ENCODE measurements at places on chromosomes 1 and 21.
A peak's percentile ranks its signal among the peaks of the same experiment; 100 is the strongest.

DNA sequence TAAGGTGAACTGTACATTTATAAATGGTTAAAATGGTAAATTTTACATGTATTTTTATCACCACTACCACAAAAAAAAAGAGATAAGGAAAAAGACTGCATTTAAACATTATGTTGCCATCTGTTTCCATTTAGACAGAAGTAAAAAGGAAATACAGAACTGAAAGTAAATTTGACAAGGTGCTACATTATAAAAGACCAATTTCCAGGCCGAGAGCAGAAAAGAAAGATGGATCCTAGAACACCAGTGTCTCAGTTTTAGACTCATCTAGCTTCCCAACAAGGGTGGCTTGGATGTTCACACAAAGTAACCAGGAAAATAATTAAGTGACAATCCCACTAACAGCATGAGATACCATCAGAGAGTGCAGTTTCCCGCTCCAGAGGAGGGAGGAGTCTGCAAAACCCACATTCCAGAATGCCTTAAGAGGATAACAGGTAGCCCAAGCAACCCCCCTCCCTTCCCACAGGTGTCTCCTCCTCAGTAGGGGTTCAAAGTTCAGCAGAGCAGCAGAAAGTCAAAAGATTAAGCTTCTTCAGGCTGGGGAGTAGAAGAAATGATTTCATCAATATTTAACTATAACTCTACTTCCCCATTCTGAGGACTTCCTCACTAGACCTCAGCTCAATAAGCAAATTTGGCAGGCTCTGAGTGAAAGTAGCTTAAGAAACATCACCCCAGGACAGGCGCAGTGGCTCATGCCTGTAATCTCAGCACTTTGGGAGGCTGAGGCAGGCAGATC lies 11.8 kb downstream of the TPM3 start:
- DNase-seq, result peak; percentile 70

- DNase-seq, result no peak
Observed at GRCh38 chr1:76864383-76864782, 2.9 kb upstream of the ST6GALNAC5 start.

DNA sequence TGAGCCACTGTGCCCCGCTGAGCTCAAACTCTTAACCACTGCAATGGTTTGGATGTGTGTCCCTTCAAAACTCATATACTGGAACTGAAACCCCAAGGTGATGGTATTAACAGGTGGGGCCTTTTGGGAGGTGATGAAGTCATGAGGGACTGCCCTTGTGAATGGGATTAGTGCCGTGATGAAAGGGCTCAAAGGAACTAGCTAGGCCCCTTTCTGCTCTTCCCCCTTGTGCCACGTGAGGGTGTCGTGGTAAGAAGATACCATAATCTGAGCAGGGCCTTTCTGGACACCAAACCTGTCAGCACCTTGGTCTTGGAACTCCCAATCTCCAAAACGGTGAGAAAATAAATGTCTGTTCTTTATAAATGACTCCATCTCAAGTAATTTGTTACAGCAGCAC lies 45.5 kb upstream of the SPOCD1 start:
- DNase-seq, result peak; percentile 30

GRCh38 chr1:115862403-115862802 lies 21.5 kb upstream of the NHLH2 start:
- DNase-seq, result no peak

- DNase-seq, result no peak
Observed at GRCh38 chr1:248585266-248585665, 10.7 kb upstream of the OR2T34 start.

- no peak for DNase-seq
Observed at GRCh38 chr1:248094884-248095283, at the start of gene OR2L13. Gene OR2L13 (plus strand): TSS chr1:248095184. CDS start chr1:248099376, 4,192 bp downstream.

DNA sequence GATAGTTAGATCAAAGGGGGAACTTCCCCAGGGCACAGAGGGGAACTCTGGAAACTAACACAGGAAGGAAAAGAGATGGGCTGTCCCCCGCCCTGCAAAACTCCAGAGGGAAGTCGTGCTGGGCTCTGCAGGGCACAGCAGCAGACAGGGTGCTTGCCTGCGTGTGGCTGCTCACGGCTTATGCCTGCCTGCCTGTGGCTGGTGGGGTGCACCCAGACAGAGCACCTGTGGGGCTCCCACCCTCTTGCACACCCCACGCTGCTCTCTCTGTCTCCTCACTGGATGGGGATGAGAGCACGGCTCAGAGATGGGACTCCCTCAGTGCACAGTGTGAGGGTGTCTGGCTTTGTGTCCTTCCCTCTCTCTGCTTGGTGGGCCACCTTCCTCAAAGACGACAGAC lies 13.5 kb upstream of the ETV3L start:
- no peak for DNase-seq

DNA sequence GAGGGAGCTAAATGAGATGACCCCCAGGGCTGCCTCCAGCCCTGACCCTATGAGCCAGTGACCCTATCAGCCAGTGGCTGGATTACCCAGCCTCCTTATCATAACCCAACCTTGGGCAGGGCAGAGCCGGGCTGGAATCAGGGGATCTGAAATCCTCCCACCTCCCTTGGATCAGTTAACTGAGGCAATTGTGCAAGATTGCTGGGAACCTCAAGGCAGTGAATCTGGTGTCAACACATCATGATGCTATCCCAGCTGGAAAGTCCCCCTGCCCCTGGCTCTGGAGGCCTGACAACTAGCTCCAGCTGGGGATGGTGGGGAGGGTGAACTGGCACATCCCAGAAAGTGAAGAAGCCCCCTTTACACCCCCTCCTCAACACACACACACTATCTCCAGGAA lies 6.4 kb upstream of the TSPAN1 start:
- no peak for DNase-seq

GRCh38 chr1:193157360-193157759 lies 29.1 kb downstream of the B3GALT2 start:
- no peak for DNase-seq

DNA sequence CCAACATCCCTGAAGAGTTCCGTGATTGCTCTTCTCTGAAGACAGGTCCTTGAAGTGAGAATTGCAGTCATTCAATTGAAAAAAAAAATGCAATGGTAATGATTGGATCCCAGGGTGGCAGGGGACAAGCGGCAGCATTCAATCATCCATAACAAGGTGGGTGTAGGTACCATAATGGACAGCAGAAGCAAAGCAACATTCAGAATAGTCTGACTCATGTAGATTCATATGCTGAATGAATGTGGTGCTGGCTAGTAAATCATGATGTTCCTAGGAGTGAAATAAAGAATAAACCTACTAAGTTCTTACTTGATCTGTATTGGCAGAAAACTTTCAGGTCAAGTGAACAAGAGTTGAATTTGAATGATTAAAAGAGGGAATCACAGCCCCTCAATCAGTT lies 319.6 kb downstream of the GPATCH2 start:
- no peak for DNase-seq

GRCh38 chr1:61781151-61781550 lies 38.9 kb downstream of the PATJ start:
- no peak for DNase-seq

DNA sequence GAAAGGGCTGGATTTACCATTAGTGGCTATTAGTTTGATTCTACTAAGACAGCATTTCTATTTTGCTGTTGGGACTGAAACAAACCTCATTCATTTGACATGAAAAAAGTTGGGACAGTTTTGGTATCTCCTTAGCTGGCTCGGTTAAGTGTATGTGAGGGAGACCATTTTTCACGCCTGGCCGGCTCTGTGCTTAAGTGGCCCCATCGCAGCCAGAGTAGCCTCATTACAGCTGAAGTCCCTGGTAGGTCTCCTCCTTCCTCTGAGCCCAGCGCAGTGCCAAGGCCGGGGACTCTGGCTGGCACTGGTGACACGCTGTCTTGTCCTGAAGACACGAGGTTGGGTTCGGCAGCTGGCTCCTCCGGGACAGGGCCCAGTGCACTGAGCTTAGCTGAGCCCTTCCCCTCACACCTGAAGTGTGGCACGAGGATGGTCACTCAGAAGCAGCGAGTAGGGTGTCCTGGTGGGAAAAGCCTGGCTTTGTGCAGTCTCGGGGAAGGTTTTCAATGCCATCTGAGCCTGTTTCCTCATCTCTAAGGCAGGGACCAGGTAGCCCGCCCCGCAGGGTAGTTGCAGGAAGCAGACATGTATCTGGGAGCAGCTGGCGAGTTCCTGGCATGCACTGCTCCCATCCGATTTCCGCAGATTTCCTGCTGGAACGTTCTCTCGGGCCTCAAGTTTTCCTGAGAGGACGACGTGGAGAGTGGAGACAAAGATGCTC lies 196.5 kb downstream of the DYRK1A start:
- DNase-seq, result peak; percentile 22

- no peak for DNase-seq
Observed at GRCh38 chr1:80202118-80202517, 1195.6 kb upstream of the ADGRL4 start.

GRCh38 chr1:11526071-11526895 lies 47.3 kb downstream of the DISP3 start:
- no peak for DNase-seq

DNA sequence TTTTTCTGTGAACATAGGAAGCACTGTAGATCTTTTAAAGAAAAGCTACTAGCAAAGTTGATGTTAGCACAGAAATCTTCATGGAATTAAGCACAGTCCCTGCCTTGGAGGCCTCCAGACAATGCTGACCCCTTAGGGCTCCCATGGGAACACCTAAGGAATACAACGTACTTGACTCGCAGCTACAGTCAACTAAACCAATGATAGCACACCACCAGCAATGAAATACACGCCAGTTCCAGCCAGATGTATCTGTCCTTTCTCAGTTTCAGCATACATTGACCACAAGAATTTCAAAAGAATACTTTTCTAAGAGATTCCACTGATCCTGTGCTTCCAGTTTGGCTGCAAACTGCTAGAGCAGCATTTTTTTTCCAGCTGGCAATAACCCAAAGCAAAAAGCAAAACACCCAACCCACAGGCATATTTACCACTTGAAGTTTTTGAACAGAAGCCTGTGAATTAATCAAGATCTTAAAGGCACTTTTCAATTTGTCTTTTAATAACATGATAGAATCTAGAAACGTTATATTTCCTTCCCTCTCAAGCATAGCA lies 42.8 kb upstream of the KRTAP11-1 start:
- DNase-seq, result no peak

- no peak for DNase-seq
Observed at GRCh38 chr1:177591155-177591554, 378.7 kb downstream of the SEC16B start.

- no peak for DNase-seq
Observed at GRCh38 chr21:14880922-14881321, 183.9 kb downstream of the NRIP1 start.

DNA sequence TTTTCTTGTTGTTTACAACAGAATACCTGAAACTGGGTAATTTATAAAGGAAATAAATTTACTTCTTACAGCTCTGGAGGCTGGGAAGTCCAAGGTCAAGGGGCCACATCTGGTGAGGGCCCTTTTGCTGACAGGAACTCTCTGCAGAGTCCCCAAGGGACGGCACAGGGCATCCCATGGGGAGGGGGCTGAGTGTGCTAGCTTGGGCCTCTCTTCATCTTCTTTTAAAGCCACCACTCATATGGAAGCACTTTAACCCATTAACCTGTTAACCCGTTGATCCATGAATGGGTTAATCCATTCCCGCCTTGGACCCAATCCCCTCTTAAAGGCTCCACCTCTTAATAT lies 76.3 kb downstream of the OBSCN start:
- DNase-seq, result no peak

DNA sequence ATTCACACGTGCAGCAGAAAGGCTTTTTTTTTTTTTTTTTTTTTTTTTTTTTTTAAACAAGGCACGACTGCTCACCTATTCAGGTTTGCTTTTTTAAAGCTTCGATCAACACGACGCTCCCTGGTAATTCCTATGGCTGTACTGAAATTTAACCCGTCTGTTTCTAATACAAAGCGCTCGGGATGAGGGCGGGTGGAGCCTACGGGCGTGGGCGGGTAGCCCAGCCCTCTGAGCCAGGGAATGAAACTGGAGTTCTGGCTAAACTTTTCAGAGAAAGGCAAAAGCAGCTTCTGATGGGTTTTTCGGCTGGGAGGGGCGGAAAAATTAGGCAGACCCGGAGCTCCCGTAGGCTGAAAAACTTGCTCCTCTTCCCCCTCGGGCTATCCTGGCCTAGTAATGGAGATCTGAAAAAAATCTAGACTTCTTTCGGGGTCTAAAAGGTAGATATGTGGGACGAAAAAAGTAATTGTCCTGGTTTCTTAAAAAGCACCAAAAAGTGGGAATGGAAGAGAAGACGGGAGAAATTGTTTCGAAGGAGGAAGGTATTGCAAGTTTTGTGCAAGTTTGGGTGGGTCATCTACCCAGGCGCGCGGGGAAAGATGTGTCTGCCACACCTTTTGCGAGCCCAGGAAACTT lies 7.4 kb downstream of the NR5A2 start:
- no peak for DNase-seq

- no peak for DNase-seq
Observed at GRCh38 chr1:37294096-37294495, 180.3 kb upstream of the ZC3H12A start.

Measured in germinal center (tissue), 1 donor.